ENCODE measurements at places on chromosomes 2 and 18.

- no peak for DNase-seq
Observed at GRCh38 chr2:121000804-121001203, 265.1 kb downstream of the GLI2 start.

DNA sequence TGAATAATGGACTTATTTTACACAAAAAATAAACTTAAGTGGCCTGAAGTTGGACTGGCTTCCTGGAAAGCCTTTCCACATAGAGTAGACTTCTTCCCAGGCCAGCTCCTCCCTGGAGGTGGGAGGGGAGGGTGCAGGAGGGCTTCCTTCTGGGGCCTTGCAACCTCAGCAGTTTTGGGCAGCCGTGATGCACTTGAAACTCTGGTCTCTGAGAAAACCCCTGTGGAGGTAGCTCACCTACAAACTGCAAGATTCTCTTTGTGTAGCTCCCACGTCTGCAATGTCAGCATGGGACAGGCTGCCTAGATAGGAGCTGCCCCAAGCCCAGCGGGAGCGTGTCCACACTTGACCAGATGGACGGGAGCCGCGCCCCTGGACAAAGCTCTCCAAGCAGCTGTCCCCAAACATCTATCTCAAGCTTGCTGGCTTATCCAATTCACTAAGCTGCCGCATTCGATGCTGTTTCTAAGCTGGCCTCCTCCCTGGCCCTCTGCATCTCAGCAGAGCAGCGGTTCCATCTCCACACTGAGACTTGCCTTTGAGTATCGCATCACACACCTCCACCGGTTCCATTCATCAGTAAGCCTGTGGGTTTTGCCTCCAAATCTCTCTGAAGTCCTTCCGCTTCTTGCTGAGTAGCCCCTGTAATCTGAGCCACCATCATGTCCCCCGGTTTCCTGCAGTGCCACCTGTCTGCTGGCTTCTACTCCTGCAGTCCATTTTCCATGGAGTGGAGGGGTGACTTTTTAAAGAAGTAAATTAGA is 1.6 kb upstream of the LPIN1 start:
- no peak for DNase-seq

GRCh38 chr18:42087876-42088275 is 132.8 kb downstream of the PIK3C3 start:
- DNase-seq, result no peak

- peak; percentile 26 for DNase-seq
Observed at GRCh38 chr18:44325903-44326635, 354.6 kb upstream of the SETBP1 start.

DNA sequence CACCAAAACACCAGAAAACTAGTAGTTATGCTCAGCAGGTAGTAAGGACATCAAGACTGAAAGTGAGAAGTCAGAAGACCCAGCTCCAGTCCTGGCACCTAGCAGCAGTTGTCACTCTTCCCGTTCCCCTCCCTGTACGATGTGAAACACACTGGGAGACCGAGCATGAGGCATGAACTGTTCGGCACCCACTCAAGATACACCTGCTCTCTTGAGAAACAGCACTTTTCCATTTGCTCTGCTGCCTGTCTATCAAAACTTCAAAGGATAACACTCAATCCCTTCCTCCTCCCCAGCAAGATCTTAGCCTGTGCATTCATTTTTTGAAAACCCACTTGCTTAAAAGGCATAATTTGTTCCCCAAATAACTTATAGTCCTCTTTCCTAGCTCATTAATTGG is 123.9 kb downstream of the PLEKHM3 start:
- DNase-seq, result no peak
